ENCODE measurements at places on chromosomes 7 and 10. TPM values are rescaled to one million over a fixed set of nuclear protein-coding genes. Genes with fewer than 3 reads are reported as not detected.

Gene ZNF365
- 3.5 TPM for total RNA-seq

Gene WNT16
- not detected for total RNA-seq

GRCh38 chr7:107995184-107996071, 7.5 kb downstream of the LAMB1 start:
- H3K27ac ChIP-seq, result no peak overlapping the region
- H3K4me1 ChIP-seq, result no peaks in the 10 kb centered on the region
- no peaks in the 10 kb centered on the region for H3K36me3 ChIP-seq
- no peak for DNase-seq

DNA sequence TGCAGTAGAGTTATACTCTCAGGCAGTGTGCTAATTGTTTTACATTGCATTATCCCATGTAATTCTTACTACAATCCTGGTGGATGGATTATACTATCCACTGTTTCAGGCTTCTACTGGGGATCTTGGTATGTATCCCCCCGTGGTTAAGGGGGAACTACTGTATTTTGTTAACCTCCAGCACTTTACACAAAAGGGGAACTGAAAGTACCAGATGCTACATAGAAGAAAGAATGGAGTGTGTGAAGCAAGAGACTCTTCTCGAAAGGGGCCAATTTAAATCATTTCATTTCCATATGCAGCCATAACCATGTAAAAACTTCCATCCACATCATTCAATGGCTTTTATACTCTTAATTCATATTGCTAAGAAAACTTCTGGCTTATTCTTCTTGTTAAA, 69.4 kb downstream of the C1GALT1 start:
- H3K36me3 ChIP-seq, result no peaks in the 10 kb centered on the region
- H3K4me3 ChIP-seq, result no peak overlapping the region
- no peaks in the 10 kb centered on the region for H3K27me3 ChIP-seq
- no peak overlapping the region for H3K27ac ChIP-seq

DNA sequence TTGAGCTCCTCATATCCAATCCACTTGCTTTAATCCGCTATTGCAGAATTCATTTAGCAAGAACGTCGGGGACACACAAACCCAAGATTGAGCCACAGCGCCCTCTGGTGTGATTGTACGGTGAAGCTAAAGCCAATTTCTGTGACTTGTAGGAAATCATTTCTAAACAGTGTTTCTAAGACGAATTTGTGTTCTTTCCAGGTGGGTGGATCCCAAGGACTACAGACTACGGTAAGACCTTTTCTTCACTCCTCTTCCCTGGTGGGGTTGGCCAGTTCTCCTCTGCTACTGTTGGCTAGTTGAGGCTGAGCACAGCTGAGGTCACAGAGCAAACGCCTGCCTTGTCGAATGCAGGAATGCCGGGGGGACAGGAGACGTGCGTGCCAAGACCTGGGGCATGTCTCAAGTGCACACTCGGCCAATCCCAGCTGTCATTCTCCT, 5.2 kb downstream of the DMBT1 start:
- no peaks in the 10 kb centered on the region for H3K36me3 ChIP-seq
- H3K4me1 ChIP-seq, result peaks cover 9% of the 10 kb centered on the region
- DNase-seq, result peak; percentile 60
- no peaks in the 10 kb centered on the region for H3K27me3 ChIP-seq
- no peak overlapping the region for H3K27ac ChIP-seq

DNA sequence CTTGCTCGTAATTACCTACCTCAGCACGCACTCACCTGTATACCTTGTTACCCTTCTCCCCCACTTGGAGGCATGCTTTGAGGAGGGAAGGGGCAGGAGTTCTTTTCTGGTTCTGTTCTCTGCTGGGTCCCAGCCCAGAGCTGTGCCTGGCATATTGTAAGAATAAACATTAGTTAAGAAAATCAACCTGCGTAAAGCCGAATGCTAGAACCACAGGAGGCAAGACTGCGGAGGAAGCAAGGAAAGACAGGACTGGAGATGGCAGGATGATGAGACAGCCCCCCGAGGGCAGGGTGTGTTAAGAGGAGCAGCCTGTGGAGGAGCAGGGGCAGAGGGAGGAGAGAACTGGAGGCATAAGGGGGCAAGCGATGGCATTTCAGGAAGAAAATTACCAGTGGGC, 9.5 kb downstream of the C10orf53 start:
- H3K27ac ChIP-seq, result no peak overlapping the region
- DNase-seq, result no peak
- H3K36me3 ChIP-seq, result no peaks in the 10 kb centered on the region
- H3K27me3 ChIP-seq, result peaks cover 12% of the 10 kb centered on the region
- no peaks in the 10 kb centered on the region for H3K4me1 ChIP-seq

GRCh38 chr7:147861058-147861716, 729.4 kb upstream of the C7orf33 start:
- H3K27me3 ChIP-seq, result no peaks in the 10 kb centered on the region
- no peaks in the 10 kb centered on the region for H3K4me1 ChIP-seq
- H3K4me3 ChIP-seq, result no peak overlapping the region
- no peak overlapping the region for H3K27ac ChIP-seq

- no peak overlapping the region for H3K4me3 ChIP-seq
- no peaks in the 10 kb centered on the region for H3K4me1 ChIP-seq
- peak; percentile 32 for DNase-seq
- H3K27ac ChIP-seq, result no peak overlapping the region
Observed at GRCh38 chr7:16891338-16891737, 9.6 kb upstream of the AGR3 start.

Gene ARHGEF35
- 5.2 TPM for total RNA-seq

Gene HYAL4
- total RNA-seq, result not detected

GRCh38 chr10:6240254-6240653, 37.5 kb downstream of the PFKFB3 start:
- no peak for DNase-seq
- no peak overlapping the region for H3K4me3 ChIP-seq
- H3K27me3 ChIP-seq, result no peaks in the 10 kb centered on the region
- peaks cover 12% of the 10 kb centered on the region for H3K4me1 ChIP-seq

DNA sequence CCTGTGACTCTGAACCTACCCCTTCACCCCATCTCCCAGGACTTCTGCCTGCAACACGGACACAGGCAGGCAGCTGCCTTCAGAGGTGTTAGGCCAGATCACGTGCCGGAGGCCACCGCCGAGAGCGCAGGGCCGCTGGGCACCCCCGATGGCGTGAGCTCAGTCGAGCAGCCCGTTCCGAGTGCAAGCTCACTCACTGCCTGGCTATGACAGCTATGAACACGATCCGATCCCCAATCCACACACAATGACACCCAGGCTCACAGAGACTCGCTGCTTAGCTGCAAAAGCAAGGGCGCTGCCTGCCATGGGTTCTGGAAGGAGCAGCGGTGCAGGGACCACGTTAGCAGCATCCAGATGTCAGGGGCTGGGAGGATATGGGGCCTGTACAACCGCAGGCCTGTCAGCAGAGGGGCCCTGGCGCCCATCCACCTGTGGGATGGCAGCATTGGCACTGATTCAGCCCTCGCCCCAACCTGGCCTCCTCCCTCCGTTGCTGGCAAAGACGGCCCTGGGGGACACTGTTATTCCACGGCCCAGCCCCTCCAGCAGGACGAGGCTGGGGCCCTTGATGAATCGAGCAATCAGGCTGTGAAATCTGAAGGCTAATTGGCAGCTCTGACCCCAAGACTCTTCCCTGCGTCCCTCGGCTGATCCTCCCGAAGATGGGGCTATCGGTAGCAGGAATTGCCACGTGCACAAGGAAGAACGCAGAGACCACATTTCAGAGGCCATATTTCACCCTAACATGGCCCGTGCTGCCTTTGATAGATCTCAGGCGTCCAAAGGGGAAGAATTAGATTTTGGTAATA, 230.1 kb downstream of the ELFN1 start:
- no peak overlapping the region for H3K27ac ChIP-seq
- H3K4me1 ChIP-seq, result no peaks in the 10 kb centered on the region
- DNase-seq, result peak; percentile 31
- no peak overlapping the region for H3K4me3 ChIP-seq
- H3K36me3 ChIP-seq, result peaks cover 16% of the 10 kb centered on the region

DNA sequence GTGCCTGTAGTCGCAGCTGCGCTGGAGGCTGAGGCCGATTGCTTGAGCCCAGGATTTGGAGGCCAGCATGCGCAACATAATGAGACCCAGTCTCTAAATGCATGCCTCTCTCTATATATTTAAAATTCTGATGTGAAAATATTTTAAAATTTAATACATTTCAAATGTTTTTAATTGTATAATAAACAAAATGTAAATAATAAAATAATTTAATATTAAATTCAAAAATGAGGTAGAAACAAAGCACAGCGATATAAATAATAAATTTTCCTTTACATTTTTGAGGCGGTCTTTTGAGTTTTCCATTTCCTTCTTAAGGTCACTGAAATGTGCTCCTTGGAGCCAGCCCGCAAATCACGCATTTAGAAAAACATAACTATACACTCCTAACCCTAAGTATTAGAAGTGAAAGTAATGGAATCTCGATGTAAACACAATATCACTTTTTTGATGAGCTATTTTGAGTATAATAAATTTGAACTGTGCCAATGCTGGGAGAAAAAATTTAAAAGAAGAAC, 523 bp upstream of the CDK1 start:
- DNase-seq, result no peak
- H3K4me1 ChIP-seq, result peaks cover 26% of the 10 kb centered on the region
- peak overlapping the region; percentile 79 for H3K4me3 ChIP-seq
- H3K27ac ChIP-seq, result peak overlapping the region; percentile 32

DNA sequence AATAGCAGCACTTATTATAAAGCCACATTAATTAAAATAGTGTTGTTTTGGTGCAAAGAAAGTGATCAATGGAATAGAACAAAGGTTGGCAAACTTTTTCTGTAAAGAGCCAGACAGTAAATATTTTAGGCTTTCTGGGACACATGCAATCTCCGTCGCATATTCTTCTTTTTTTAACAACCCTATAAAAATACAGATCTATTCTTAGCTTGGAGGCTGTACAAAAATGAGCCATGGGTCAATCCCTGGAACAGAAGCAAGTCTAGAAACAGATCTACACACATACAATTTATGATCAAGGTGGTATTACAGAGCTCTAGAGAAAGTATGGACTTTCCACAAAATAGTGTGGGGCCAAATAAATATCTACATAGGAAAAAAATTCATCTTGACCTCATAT, 71.8 kb downstream of the ARHGAP21 start:
- no peak for DNase-seq
- H3K4me3 ChIP-seq, result no peak overlapping the region
- H3K36me3 ChIP-seq, result no peaks in the 10 kb centered on the region
- H3K27me3 ChIP-seq, result no peaks in the 10 kb centered on the region
- H3K27ac ChIP-seq, result no peak overlapping the region

DNA sequence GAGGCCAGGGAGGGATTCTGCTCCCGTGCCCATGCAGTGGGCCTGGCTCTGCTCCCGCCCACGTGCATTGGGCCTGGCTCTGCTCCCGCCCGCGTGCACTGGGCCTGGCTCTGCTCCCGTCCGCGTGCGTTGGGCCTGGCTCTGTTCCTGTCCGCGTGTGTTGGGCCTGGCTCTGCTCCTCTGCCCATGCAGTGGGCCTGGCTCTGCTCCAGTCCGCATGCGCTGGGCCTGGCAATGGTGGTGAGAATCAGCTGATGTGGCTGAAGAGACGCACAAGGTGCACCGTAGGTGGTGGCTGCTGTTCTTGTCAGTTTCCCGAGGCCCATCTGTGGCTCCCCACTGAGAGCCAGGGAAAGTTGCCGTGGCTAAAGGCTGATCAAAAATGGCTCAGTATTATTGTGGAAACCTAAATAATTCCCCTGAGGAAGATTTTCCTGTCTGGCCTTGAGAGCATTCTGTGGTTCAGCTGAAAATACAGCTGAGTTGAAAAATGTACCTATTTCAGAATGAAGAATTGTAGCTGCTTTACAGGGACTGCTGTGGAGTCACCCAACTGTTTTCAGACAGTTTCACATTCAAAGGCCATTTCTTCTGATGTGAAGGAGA, 572.4 kb downstream of the GLRX3 start:
- H3K36me3 ChIP-seq, result no peaks in the 10 kb centered on the region
- DNase-seq, result no peak
- H3K4me1 ChIP-seq, result no peaks in the 10 kb centered on the region
- H3K27me3 ChIP-seq, result no peaks in the 10 kb centered on the region
- no peak overlapping the region for H3K27ac ChIP-seq
- H3K4me3 ChIP-seq, result no peak overlapping the region

GRCh38 chr7:108204281-108204796, 74.2 kb upstream of the LAMB4 start:
- no peak overlapping the region for H3K27ac ChIP-seq
- H3K27me3 ChIP-seq, result no peaks in the 10 kb centered on the region
- H3K4me1 ChIP-seq, result no peaks in the 10 kb centered on the region
- H3K4me3 ChIP-seq, result no peak overlapping the region

- H3K4me3 ChIP-seq, result no peak overlapping the region
- no peaks in the 10 kb centered on the region for H3K27me3 ChIP-seq
- H3K36me3 ChIP-seq, result no peaks in the 10 kb centered on the region
- DNase-seq, result no peak
Observed at GRCh38 chr7:108911016-108911415, 341.3 kb downstream of the DNAJB9 start.

Gene HSPA12A
- total RNA-seq, result 0.36 TPM

DNA sequence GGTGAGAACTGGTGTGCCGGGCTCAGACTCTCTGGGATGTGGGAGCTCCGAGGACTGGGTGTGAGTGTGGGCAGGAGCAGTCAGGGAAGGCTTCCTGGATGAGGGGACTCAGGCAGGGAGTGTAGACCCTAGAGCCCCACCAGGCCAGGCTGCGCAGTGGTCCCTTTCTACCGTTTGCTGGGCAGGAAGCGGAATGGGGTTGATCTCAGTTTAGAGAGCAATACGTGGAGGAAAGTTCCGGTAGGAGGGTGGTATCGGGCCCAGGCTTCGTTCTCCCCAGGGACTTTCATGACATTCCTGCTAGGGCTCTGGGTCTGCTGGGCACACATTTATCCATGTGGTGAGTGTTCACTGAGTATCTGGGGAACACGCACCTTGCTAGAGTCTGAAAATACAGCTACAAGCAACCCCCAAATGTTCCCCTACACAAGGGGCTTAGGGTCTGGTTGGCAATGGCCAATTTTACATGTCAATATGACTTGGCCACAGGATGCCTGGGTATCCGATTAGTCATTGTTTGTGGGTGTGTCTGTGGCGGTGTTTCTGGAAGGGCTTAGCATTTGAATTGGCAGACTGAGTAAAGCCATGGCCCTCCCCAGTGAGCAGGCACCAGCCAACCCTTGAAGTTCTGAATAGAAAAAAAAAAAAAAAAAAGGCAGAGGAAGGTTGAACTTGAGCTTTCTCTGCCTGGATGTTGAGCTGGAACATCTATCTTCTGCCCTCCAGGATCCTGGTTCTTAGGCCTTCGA, 20.8 kb downstream of the GHRHR start:
- H3K4me3 ChIP-seq, result no peak overlapping the region
- no peak overlapping the region for H3K27ac ChIP-seq
- no peaks in the 10 kb centered on the region for H3K36me3 ChIP-seq
- no peak for DNase-seq
- H3K27me3 ChIP-seq, result no peaks in the 10 kb centered on the region

DNA sequence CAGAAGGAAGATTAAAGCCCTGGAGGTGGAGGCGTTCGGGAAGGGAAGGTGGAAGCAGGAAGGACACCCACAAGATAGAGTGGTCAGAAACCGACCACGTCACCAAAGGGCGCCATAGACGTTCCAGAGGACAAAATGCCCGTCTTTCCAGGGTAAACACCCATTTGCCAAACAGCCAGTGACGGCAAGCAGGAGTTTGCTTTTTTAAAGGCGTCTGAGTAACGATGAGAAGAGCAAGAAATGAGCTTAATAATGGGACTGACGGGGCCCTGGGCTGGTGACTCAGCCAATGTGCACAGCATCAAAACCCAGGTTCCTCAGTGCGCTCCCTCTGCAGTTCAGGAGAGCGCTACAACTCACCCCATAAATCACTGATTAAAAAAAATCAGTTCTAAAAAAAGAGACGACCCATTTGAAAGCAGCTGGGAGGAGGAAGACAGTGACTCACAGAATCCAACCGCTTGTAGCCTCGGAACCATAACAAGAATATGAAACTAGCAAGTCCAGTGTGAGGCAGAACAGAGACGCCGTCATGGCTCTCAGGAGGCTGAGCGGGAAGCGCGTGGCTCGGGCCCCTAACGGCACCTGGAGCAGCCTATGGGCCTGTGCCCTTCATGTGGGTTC, 5.9 kb downstream of the DIP2C start:
- H3K27me3 ChIP-seq, result no peaks in the 10 kb centered on the region
- no peak overlapping the region for H3K27ac ChIP-seq
- DNase-seq, result no peak
- no peak overlapping the region for H3K4me3 ChIP-seq

Measured in CD4-positive, alpha-beta memory T cell (primary cell).